GDM1 (cell line): ENCODE measurements at places on chromosomes 16 and 17.

- DNase-seq: no peak
Measured at GRCh38 chr16:4481526-4481925, 5.3 kb downstream of the HMOX2 start.

- no peak for DNase-seq
Measured at GRCh38 chr16:21183995-21184394, 25.5 kb downstream of the LDAF1 start.

- DNase-seq: no peak
Measured at GRCh38 chr17:43840814-43841213, 6.2 kb upstream of the CD300LG start.

GRCh38 chr17:49469831-49470810 lies 25.0 kb upstream of the NGFR start:
- DNase-seq: no peak

GRCh38 chr16:4087099-4087885 lies 28.9 kb downstream of the ADCY9 start:
- no peak for DNase-seq
